ENCODE measurements at places on chromosomes 6 and 20.

- DNase-seq, result no peak
Measured at GRCh38 chr6:143323729-143324470, 126.6 kb downstream of the ADAT2 start.

DNA sequence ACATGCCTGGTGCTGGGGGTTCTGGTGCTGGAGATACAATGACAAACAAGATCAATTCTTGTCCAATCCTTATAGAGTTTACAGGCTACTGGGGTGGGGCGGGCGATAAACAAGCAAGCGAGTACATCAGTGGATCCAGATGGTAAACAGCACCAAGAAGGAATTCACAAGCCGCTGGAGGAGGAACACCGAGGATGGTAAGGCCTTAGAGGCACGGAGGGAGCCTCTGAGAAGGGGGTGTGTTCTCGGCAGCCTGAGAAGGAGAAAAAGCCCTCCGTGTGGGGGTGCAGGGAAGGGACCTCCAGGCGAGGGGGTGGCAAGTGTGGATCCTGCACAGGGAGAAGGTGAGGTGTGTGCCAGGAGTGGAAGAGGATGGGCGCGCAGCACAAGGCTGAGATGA lies 276.5 kb upstream of the FOXQ1 start:
- no peak for DNase-seq

DNA sequence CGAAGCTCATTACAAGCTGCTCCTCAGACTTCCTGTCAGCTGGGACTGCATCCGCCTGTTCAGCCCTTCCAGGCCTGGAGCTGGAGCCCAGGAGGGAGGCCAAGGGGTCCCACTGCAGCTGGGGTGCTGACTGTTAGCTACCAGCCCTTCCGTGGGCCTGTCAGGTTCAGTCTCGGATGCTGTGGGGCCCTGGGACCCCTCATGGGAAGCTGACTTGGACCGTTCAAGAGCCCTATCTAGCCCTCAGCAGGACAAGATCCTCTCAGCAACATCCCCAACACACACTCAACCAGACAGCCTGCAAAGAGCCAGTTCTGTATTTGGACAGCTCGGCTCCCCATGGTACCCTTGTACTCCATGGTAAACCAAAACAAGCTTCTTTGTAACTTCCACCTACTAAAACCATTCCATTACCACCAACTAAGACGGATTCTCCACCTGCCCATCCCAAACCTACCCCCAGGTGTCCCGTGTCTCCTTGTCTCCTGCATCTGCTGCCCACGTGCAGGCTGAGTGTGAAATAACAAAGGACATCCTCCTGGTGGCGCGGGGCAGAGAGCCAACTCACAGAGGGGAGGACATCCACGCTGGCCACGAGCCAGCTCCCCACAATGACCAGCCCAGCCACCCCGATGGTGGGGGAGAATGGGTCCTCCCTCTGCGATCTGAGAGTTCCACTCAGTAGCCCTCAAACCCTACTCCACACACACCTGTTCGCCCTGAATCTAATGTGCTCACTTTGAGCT lies 111.2 kb downstream of the TAF4 start:
- no peak for DNase-seq

DNA sequence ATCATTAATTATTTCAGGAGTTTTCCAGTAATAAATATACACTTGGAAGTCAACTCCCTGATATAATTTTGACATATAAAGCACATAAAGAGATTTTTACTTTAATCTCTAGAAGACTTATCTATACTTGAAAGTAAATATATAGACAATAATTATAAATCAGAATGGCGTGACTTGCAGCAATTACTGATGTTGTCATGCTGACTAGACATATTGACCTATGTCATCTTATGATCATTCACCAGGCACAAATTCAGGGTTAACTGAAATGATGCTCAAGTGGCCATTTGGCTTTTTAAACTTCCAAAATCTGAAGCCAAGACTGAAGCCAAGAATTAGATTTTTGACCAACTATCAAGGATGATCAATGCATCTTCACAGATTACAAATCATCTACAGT lies 192.2 kb downstream of the MCHR2 start:
- DNase-seq, result no peak

DNA sequence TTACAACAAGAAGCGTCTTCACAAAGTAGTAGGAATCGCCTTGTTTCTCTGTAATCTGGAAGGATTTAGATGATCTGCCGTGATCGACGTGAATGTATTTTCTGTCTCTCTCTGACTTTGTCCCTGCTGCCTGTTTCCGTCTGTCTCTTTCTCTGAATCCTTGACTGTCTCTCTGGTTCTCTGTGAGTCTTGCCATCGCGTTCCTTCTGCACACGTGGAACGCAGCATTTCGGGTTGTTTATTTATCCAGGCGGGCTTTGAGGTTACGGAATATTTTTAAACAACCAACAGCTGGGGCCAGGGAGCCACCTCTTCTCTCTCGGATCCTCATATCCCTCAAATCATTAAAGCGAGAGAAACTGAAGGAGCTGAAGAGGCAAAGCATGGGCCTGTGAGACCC lies 215.9 kb downstream of the ZDHHC14 start:
- no peak for DNase-seq
